ENCODE measurements at places on chromosomes 13 and 19.

DNA sequence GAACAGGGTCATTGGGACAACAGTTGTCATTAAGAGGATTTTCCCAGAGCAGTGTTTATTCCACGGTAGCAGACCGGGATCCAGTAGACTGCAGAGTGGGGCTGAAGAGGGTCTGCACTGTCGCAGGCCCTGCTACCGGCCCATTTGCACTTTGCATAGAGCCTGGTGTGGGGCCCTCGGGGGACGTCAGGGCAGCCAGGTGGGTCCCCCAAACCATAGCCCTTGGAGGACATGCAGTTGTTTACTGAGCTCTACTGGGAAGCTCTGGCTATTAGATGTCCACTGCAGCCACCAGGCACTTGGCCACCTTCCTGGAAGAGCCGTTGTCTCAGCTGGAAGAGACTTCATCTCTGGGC, 45.8 kb downstream of the SLC7A9 start:
- DNase-seq, result no peak

DNA sequence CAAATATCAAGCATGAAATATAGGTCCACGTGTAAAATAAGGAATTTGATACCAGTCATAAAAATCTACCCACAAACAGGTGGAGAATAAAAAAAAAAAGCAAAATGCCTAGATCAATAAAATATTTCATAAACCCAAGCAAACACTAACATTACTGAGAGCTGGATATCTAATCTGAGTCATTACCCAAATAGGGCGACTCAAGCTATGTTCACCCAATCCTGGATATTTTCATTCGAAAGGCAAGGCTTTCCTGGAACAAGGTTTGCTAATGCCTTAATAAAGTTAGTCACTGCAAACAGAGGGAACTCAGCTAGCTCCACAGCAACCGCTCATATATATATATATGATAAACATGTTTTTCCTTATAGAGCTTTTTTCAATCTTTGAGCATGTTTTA, 33.5 kb upstream of the TM9SF2 start:
- no peak for DNase-seq

DNA sequence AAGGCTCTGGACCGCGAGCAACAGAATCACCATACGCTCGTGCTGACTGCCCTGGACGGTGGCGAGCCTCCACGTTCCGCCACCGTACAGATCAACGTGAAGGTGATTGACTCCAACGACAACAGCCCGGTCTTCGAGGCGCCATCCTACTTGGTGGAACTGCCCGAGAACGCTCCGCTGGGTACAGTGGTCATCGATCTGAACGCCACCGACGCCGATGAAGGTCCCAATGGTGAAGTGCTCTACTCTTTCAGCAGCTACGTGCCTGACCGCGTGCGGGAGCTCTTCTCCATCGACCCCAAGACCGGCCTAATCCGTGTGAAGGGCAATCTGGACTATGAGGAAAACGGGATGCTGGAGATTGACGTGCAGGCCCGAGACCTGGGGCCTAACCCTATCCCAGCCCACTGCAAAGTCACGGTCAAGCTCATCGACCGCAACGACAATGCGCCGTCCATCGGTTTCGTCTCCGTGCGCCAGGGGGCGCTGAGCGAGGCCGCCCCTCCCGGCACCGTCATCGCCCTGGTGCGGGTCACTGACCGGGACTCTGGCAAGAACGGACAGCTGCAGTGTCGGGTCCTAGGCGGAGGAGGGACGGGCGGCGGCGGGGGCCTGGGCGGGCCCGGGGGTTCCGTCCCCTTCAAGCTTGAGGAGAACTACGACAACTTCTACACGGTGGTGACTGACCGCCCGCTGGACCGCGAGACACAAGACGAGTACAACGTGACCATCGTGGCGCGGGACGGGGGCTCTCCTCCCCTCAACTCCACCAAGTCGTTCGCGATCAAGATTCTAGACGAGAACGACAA, 1.8 kb downstream of the PCDH17 start:
- DNase-seq, result no peak

GRCh38 chr19:6802336-6803035, 30.0 kb downstream of the VAV1 start:
- DNase-seq, result peak; percentile 80

GRCh38 chr19:8580710-8581281, 3.6 kb upstream of the MYO1F start:
- DNase-seq, result peak; percentile 77

- no peak for DNase-seq
Observed at GRCh38 chr19:16951529-16951928, 62.7 kb downstream of the F2RL3 start.

GRCh38 chr19:13537454-13537853, 31.2 kb upstream of the CACNA1A start:
- no peak for DNase-seq

GRCh38 chr19:37966211-37966661, 59.2 kb downstream of the SIPA1L3 start:
- no peak for DNase-seq

- DNase-seq, result no peak
Observed at GRCh38 chr13:66087269-66087710, 1142.8 kb downstream of the PCDH9 start.

GRCh38 chr19:18671303-18672043, 12.0 kb upstream of the CRTC1 start:
- no peak for DNase-seq

DNA sequence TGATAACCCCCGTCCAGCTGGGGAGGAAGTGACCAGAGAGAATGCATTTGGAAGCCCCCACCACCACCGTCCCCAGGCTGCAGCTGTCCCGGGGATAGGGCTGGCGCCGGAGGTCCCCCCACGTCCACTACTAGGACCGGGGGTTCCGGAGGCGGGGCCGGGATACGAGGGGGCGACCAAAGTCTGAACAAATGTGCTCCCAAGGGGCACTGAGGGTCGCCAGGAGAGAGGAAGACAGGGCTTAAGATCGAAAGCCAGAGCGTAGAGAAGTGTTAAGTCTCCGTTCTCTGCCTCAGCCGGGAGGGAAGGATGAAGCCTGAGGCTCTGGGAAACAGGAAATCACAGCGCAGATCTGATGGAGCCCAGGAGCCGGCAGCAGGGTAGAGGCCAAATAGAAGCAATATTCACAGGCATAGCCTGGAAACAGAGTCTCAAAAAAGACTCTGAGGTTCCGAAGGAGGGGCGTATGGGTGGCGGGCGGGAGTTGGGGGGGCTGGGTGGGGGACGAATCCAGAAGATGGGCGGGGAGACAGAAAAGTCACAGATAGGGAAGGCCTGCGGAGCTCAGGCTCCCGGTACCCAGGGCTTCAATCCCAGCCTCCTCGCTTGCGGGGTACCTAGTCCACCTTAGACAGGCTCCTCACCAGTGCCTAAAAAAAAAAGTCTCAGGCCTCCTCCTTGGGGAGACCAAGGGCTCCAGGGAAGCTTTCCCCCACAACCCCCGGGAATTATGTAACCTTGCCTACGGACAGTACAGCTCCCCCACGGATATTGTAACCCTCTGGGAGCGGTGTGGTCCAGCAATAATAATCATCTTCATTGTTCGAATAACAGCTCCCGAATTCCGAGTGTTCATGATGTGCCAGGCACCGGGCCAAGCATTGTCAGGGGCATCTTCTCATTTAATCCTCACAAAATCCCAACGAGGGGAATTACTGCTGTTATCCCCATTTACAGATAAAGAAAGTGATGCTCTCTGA, 1.1 kb upstream of the ERF start:
- DNase-seq, result no peak
